ENCODE measurements at places on chromosomes 2 and 18.

DNA sequence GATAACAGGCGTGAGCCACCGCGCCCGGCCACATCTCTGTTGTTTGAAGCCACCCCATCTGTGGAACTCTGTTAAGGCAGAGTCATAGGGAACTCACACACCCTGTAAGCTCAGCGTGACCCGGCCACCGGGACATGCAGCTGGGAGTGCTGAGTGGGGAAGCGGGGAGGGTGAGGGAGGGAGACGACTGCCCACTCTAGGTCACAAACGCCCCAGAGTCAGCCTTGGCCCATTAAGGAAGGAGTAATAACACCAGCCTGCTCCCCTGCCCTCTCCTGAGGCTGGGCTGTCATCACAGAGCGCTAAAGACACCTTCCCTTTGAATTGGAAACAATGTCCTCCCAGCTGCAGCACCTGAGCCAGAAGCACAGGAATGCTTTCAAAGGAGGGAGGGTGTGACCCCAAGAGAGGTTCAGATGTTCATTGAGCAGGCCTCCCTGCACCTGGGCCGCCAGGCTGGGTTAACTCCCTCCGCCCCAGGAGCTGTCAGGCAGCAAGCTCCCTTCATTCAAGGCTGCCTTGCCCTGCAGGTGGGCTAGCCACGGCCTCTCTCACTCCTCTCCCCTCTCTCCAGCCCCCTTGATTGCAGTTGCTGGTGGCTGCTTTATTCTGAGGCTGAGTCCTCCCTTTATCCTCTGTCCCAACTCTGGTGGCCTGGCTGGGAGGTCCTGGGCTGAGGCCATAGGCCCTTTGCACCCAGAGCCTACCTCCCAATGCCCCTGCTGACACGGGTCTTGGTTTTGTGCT, 77.2 kb upstream of the HPCAL1 start:
- DNase-seq: no peak

GRCh38 chr18:75132931-75133525, 75.9 kb downstream of the PTGR3 start:
- no peak for DNase-seq

DNA sequence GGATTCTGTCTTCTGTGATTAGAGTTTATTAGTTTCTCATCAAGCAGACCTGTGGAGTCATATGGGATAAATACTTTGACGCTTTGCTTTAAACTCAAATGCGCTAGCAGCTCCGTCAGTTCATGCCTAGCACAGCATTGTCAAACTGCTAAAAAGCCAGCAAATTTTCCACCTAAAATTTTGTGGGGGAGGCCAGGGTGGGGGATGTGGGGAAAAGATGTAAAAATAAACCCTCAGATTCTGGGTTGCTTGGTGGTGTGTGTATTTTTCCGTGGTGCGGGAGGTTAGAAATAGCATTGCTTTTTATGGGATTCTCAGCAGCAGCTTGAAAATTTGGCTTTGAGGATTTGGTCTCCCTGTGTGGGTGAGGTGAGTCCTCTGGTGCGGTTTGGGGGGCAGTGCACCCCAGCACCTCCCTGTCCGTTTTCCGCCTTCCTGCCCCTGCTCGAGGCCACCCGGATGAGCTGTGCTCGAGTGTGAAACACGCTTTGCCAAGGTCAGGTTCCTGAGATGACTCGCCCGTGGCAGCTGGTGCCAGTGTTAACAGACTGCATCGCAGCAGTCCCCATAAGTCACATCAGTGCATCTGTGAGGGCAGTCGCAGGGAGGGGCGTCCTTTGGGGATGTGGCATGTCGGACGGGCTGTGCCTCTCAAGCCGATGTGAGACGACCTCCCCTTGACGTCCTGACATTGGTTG, 65.9 kb downstream of the LDLRAD4 start:
- no peak for DNase-seq

- no peak for DNase-seq
Measured at GRCh38 chr2:30181176-30181575, 34.4 kb downstream of the YPEL5 start.

DNA sequence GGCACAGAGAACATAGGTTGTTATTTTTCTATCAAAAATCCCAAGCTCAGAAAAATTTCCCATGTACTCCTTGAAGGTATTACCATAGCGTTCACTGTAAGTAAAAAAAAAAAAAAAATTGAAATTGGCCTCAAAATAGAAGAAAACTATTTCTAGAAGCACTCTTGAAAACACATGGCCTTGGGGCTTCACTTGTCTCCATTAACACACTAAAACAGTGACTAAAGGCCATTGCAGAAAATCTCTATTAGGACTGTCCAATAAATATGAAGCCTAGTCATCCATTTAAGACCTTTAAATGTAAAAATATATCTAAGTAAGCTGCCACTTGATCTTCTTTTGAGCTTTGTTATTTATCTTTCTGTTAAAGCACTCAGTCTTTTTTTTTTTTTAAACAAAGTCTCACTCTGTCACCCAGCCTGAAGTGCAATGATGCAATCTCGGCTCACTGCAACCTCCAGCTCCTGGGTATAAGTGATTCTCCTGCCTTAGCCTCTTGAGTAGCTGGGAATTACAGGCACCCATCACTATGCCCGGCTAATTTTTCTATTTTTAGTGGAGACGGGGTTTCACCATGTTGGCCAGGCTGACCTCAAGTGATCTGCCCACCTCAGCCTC, 35.8 kb downstream of the CCDC68 start:
- DNase-seq: no peak

DNA sequence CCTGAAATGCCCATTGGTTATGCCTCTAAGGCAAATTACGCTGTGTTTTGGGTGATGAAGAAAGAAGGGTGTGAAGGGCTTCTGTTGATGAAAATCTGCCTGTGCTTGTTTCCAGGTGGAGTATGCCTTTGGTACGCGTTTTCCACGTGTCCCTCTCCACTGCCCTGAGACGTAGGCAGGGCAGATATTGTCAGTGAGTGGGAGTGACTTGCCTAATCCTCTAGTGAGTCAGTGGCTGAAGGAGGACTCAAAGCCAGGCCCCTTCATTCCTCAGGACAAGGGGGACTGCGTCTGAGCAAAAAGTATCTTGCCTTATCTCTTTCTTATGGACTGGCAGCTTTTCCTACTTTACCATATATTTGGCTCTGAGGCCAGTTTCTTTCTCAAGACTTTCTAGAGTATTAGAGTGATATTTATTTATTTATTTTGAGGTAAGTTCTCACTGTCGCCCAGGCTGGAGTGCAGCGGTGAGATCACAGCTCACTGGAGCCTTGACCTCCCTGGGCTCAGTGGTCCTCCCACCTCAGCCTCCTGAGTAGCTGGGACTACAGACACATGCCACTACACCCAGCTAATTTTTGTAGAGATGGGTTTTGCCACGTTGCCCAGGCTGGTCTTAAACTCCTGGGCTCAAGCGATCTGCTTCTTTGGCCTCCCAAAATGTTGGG, 10.2 kb downstream of the RALB start:
- DNase-seq: no peak

DNA sequence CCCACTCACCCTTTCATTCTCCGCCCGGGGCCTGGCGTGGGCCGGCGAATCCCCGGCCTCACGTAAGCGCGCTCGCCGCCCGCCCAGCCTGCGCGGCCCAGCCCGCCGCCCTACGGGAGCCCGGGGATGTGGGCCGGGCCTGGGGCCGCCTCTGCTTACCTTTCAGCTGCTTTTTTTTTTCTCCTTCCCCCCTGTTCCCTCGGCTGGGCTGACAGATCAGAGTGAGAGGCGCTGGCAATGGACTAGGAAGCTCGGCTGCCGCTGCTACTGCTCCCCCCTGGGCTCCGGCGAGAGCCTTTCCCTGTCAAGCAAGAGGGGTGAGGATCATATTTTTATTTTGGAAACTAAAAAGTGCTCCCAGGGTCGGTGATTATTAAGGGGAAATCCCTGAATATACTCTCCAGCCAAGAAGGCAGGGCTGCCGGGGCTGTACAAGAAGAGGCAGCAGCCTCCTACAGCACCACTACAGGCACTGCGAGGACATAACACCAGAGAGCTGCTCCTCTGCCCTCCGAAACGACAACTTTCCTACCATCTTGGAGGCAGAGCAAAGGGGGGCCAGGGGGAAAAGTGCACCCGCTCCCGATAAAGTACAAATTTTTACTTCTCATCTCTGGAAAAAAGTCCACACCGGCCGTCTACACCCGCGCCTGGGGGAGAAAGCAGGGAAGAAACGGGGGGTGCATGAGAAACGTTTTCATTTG, at the start of gene INO80D:
INO80D (minus strand) TSS at position 433 of the 704 bp plus-strand sequence. CDS start 23,158 bp downstream, outside the sequence.
- DNase-seq: peak; percentile 86

GRCh38 chr18:9810299-9810698, 75.5 kb upstream of the TXNDC2 start:
- no peak for DNase-seq

DNA sequence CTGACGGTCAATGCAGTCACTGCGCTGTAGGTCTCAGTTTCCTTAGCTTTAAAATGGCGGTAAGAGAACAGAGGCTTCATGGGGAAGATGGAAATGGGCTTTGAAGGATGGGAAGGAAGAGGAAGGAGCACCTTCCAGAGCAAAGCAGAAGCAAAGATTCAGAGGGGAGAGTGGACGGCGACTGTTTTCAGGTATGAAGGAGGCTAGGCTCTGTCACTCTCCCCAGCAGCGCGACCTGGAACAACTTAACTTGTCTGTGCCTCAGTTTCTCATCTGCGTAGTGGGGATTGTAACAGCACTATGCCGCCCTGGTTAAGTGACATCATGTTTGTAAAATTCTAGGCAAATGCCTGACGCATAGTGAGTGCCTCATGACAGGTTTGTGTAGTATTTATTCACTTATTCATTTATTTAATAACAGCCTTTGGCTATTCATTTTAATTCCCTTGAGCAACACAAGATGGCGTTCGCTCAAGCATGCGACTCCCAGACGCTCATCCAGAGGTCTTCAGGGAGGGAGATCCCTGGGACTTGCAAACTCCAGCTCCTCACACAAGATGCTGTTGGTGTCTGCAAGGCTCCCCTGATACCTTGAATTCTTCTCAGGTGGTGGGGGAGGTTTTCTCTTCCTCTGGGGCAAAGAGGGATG, 336.3 kb downstream of the DYSF start:
- DNase-seq: peak; percentile 54

- no peak for DNase-seq
Measured at GRCh38 chr2:220660277-220661145, 911.6 kb downstream of the EPHA4 start.

- no peak for DNase-seq
Measured at GRCh38 chr2:211248841-211249240, 692.4 kb downstream of the CPS1 start.

- no peak for DNase-seq
Measured at GRCh38 chr2:172965433-172966212, 110.0 kb upstream of the MAP3K20 start.

- peak; percentile 22 for DNase-seq
Measured at GRCh38 chr2:47265751-47266231, 110.7 kb upstream of the STPG4 start.

All from fibroblast of upper back skin (primary cell).